GM19239 (cell line): ENCODE measurements at places on chromosomes 1 and 21.

DNA sequence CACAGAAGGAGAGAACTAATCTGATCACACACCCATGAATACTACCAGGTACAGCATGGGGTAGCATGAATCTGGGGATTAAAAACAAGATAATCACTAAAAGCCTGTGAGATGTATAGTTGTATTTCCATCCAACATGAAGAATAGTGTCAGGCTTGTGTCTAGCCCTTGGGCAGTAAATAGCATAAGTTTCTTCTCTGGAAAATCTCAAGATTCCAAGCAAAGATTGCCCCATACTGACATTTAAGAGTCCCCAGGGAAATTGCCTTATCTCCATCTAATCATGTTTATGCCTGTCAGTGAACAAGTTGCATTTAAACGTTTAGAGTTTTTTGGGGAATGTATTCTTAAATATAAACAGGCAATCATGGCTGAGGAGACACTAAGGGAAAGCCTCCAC, 109.2 kb upstream of the SERTAD4 start:
- no peak for DNase-seq

- DNase-seq: no peak
These were observed 29.9 kb downstream of the PSMG1 start for GRCh38 chr21:39153373-39153772.

DNA sequence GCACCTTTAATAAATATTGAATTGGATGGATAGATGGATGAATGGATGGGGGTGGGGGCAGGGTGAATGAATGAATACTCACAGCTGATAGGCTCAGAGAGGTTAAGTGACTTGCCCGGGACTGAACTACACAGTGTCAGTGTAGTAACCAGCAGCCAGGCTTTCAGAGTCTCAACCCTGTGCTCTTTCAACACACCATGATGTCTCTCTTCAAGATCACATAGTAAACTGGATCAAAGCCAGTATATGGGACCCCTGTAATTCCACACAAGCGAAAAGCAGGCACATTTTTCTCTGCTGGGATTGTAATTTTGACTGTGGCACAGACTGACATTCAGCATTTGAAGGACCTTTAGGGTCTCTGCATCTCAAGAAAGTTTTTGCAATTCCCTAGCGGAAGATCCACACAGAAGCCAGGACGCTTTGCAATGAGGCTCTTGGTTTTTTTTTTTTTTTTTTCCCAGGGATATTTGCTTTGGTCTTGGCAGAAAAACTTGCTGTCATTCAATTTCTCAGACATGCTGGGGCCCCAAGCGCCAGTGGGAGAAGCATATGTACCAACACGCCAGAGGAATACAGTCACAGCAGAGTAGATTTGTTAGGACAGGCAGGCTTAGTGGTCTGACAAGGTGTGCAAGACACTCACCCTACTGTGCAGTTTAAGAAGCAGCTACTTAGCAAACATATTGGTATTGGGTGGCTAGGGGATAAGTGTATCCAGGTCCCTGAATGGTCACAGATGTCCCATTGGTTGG, 213.1 kb upstream of the CAMK1G start:
- DNase-seq: no peak

- no peak for DNase-seq
These were observed 94.0 kb downstream of the ST6GALNAC5 start for GRCh38 chr1:76961181-76961819.

DNA sequence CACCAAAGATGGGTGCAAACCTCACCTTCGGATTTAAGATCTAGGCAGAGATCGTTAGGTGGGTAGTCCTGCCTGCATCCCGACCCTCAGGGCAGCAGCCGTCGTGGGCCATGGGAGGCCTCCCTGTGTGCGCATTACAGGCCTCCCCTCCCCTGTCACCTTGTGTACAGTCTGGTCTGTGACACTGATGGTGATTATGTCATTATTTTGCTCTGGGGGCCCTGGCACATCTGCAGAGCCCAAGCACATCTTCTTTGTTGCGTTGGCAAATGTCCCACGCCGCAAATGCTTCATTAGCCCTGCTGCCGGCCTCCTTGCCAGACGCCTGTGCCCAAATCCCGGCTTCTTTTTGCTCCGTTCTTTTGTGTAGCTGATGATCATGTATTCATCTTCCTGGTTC, 31.7 kb downstream of the PROX1 start:
- DNase-seq: no peak

DNA sequence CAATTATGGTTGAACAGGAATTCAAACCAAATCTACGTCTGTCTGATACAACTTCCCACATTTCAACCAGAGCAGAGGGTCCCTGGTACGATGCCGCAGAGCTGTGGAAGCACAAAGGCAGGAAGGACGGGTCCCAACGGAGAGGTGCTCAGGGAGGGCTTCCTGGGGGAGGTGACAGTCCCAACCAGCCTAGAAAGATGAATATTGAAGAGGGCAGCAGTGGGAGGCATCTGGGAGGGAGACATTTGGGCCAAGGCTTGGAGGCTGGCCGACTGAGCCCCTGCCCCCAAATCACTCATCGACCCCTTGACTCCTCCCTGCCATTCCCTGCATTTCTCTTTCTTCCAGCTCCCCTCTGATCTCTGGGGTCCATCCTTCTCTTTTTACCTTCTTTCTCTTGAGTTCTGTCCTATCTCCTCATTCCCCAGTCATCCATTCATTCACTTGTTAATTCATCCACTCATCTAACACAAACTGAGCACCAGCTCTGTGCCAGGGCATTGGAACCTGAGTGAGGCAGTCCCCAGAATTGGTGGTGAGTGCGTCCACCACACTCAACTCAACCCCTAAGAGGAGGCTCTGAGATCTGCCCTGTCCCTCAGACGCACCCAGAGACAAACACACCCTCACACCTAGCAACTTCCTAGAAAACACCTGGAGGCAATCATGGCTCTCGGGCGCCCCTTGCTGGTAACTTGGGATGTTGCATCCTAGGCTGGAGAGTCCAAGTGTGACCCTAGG, 13.2 kb upstream of the CELA3B start:
- peak; percentile 72 for DNase-seq

- DNase-seq: no peak
These were observed 152.2 kb downstream of the SIPA1L2 start for GRCh38 chr1:232477728-232478127.

GRCh38 chr21:39263372-39263771, 50.1 kb downstream of the BRWD1 start:
- DNase-seq: no peak

GRCh38 chr1:157774412-157774811, 2.5 kb downstream of the FCRL2 start:
- DNase-seq: no peak

GRCh38 chr1:168287237-168287664, 6.6 kb downstream of the TBX19 start:
- DNase-seq: no peak

- no peak for DNase-seq
These were observed 616.7 kb downstream of the NPHP4 start for GRCh38 chr1:5375481-5375880.

DNA sequence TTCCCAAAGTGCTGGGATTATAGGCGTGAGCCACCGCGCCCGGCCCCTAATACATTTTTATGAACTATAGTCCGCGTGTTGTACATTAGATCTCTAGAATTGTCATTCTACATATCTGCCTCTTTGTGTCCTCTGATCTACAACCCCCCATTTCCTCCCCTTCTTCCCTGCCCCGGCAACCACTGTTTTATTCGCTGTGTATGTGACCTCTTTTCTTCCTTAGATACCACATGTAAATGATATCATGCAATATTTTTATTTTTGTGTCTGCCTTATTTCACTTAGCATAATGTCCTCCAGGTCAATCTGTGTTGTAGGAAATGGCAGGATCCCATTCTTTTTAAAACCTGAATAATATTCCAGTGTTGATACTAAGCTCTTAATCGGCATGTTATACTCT, 99.5 kb upstream of the NRIP1 start:
- no peak for DNase-seq

DNA sequence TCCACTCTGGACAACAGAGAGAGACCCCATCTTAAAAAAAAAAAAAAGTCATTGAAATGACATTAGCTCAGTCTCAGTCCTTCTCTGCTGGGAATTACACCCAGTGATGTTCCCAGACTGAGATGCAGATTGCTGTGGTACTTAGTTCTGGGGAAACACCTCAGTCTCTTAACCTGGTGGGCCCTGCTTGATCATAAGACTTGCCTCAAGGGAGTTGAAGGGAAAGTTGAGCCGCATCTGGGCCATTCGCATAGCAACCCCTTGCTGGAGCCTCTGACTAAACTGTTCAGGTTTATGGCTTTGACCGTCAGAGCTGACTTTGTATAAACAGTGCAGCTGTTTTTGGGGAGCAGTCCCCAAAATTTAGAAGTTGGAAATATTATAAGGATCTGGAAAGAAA, 13.4 kb downstream of the FCRL4 start:
- no peak for DNase-seq

DNA sequence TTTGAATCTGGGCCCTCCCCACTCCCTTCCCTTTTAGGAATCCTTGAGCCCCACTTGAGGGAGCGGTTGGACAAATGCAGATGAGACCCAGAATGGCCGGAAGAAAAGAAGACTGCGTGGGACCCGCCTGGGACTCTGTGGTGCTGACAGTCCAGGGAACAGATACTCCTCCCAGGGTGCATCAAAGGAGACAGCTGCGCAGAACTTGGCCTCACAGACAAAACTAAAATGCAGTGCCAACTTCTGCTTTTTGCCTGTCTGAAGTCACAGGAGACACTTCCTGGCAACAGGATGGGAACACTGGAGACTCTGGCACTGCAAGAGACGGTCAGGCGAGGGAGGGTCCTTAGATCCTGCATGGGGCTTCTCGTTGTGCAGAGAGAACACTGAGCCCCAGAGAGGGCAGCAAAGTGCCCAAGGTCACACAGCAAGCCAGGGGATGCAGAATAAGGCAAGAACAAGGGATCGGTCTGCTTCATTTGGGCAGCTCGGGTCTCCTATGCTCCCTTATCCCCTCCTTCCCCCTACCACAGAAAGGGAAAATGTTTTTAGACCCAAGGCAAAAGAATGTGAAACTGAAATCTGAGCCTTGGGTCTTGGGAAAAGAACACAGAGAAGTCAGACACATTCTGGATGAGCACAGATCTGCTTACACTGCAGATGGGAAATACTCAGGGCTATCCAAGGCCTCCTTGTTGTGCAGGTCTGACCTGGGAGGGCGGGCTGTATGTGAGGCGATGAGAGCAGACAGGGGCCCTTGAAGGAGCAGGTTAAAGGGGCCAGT, 182.4 kb downstream of the TRABD2B start:
- DNase-seq: no peak

GRCh38 chr1:17118706-17119075, 560 bp downstream of the PADI2 start:
- DNase-seq: no peak

DNA sequence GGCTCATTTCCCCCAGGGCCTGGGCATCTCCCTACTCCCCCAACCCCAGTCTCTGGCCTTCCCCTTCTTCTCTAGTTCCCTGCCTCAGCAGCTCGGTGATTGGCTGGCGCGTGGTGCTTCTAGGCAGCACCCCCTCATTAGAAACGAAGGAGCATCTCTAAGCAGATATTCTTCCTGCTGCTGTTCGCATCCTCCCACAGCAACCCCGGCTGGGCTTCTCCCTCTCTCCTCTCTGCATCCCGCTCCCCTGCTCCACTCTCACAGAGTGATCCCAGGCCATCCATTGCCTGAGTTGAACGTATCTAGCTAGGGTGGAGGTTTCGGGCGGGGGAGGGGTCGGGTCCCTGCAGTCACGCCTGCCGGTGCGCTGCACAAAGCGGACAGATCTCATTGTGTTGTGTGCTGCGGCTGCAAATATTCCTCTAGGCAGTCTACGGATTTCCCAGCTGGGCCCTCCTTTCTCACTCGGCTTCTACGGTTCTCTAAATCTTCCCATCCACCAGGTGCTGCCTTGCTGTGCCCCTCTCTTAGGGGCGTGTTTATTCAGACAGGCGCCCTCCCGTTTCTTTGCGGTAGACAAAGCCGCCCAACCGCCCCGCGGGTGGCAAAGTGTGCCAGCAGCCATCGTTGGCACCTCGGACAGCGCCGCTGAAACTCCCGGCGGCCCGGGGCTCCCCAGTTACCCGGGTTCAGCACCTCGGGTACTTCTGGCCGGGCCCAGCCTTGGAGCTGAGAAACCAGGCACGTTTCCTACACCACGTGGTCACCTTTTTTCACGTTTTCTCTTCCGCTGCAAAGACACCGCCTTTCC, 2.2 kb downstream of the CACNA1E start:
- peak; percentile 42 for DNase-seq

- no peak for DNase-seq
These were observed at the start of gene MCOLN2 for GRCh38 chr1:84996846-84997666. MCOLN2 (minus strand) TSS chr1:84997113; CDS start chr1:84996872, 241 bp downstream.

GRCh38 chr1:235357485-235358373, 9.5 kb upstream of the TBCE start:
- DNase-seq: no peak

- no peak for DNase-seq
These were observed 35.9 kb downstream of the CD46 start for GRCh38 chr1:207787776-207788175.

DNA sequence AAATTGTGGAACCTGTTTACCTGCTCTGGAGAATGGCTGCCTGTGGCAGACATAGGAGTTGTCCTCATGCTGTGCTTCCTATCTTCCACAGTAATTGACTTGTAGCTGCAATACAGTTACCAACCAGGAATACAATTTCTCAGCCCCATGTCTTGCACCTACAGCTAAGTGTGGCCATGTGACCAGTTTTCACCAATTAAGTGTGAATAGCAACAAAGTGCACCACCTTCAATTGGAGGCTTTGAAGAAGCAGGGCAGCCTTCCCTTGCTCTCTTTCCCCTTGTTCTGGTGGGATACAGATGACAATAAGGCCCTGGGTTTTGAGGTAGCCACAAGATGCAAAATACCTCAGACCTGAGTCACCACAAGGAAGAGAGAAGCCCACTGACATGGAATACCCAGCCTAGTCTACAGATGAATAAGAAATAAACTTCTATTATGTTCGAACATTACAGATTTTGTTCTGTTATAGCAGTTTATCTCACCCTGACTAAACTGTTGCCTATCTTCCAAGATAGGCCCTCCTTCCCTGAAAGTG, 70.2 kb upstream of the S1PR1 start:
- DNase-seq: no peak

- no peak for DNase-seq
These were observed 1.3 kb downstream of the USF1 start for GRCh38 chr1:161044535-161044907.

- no peak for DNase-seq
These were observed 27.5 kb upstream of the TCEA3 start for GRCh38 chr1:23452011-23452411.

GRCh38 chr1:33180226-33180910, 1.5 kb downstream of the TRIM62 start:
- no peak for DNase-seq

DNA sequence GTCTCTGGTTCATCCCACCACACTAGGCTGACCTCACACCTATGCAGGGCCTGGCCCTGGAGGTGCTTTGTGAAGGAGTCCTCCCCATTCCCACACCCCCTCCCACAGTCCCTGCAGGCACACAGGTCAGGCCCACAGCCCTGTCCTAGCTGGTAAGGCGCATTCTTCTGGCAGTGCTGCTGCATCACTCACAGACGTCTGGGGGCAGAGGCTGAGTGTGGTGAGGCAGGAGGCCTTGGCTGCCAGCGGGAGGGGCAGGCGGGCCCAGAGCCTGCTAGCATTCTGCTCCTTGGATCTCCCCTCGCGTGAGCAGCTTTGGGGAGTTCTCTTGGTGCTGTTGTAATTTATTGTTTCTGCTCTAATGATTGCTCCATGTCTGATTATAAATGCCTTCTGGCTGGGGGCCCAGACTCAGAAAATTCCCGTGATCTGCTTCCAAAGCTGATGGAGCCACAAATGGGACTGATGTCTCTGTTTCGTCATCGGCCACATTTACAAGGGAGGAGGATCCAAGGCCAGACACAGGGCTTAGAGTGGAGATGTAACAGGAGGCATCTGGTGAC, 62.9 kb downstream of the TRABD2B start:
- DNase-seq: no peak

GRCh38 chr1:214416417-214416816, 135.0 kb downstream of the PTPN14 start:
- no peak for DNase-seq

- peak; percentile 85 for DNase-seq
These were observed at the start of gene RCAN3 for GRCh38 chr1:24502709-24503058. RCAN3 (plus strand) TSS chr1:24502836; CDS start chr1:24514373, 11,537 bp downstream.
